ENCODE measurements at places on chromosomes 3 and 15.

- no peak for DNase-seq
Measured at GRCh38 chr3:14891135-14892132, 55.9 kb upstream of the NR2C2 start.

GRCh38 chr3:8519156-8519555 lies 17.5 kb downstream of the LMCD1 start:
- no peak for DNase-seq

DNA sequence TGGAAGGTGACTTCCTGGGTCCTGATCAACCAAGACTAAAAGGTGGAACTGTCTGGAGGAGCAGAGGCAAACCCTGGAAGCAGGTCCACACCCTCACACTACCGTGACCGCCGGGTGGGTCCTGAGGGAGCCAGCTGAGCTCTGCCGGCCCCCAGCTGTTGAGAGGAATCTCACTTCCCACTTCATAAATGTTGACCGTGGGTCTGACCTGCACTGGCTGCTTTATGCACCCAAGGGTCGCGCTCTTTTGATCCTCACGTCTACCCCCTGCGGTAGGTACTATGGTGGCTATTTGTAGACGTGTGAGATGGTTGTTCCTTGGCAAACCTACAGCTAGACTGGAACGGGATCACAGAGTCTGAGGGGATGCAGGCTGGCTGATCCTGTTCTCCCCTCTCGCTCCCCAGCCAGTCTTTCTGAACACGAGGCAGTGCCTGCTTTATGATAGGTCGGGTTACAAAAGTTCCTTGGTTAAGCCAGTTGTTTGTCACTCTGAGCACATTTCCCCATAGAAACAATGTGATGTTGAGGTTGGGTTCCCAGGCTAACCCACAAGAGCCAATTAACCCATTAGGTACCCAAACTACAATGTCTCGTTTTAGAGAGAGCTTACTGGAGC lies 113.0 kb upstream of the ETV5 start:
- DNase-seq = no peak

- no peak for DNase-seq
Measured at GRCh38 chr15:68310804-68311463, 33.4 kb downstream of the FEM1B start.

DNA sequence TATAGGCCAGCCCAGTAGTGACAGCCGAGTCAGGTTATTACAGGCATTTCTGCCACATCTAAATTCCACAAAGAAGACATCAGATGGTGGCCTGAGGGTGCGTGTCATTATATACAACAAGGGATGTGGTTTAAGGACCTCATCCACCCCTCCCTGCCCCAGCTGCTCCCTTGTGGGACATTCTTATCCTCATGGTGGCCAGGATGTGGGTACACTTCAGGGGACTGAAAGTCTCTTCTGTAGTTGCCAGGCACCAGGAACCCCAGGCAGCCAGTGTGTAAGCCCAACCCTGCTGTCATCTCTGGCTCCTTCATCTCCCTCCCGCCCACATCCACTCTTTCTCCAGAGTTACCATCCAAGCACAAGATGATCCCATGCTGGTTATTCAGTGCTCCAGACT lies 224.9 kb upstream of the TOPAZ1 start:
- DNase-seq = no peak

- no peak for DNase-seq
Measured at GRCh38 chr3:126205717-126206655, 25.6 kb upstream of the ALDH1L1 start.

DNA sequence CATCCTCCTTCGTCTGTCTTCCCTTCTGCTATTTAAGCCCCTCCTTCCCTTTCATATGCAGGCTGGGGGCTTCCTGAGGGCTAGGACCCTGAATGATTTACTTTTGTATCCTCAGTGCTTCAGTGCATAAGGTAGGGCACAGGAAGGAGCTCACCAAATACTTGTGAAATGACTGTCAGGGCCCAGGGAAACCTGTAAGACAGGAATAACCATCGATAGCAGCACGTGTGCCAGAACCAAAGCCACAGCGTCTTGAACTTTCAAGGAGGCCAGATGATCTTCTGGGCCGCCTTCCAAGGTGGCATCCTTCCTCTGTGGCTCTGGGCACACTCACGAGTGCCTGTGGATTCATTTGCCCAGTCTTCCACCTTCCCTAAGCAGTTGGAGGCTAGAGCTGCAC lies 3.9 kb downstream of the TMED3 start:
- DNase-seq = peak; percentile 23

GRCh38 chr3:46725621-46726314 lies 8.1 kb upstream of the PRSS50 start:
- DNase-seq = no peak

GRCh38 chr3:129708328-129708861 lies 101.9 kb upstream of the PLXND1 start:
- DNase-seq = no peak

- DNase-seq = no peak
Measured at GRCh38 chr3:25355998-25356397, 72.1 kb upstream of the RARB start.

DNA sequence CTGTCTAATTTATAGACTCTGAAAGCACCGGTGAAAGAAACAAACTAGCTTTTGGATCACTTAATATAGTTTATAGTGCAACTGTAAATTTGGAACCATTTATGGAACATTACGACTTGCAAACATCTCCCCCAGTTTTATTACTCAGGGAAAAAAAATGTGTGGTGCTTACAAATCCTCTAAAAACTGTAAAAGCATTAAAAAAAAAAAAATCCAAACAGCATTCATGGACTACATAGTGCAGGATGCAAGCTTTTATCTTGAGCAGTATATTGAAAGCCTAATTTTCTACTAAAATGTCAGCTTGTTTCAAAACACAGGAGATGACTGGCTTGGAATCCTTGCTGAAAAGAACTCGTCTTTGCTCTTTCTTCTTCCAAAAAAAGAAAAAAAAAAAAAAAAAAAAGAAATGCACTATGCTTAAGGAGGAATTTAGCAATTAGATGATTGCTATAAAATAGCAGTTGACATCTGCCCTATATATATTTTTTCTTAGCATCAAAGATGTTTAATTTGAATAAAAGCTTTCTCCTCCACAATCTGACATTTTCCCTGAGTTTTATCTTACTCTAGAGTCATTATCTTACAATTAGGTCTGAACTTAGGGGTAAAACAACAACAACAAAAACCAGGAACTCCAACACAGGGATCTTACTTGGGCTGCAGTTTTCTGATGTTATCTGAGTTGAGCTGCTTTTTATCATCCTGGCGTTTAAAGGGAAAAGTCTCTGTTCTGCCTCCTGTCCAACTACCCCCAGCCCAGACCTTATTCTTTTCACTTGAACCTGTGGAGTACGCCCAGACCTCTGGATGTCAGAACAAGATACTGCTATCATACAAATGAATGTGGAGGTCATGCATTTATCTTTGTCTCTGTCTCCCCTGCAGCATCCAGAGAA lies 62.6 kb upstream of the PDZRN3 start:
- no peak for DNase-seq

- no peak for DNase-seq
Measured at GRCh38 chr3:59163953-59164352, 114.1 kb upstream of the CFAP20DC start.

- DNase-seq = no peak
Measured at GRCh38 chr3:13200946-13201345, 127.7 kb upstream of the IQSEC1 start.

GRCh38 chr3:139715743-139716360 lies 38.1 kb upstream of the NMNAT3 start:
- no peak for DNase-seq

DNA sequence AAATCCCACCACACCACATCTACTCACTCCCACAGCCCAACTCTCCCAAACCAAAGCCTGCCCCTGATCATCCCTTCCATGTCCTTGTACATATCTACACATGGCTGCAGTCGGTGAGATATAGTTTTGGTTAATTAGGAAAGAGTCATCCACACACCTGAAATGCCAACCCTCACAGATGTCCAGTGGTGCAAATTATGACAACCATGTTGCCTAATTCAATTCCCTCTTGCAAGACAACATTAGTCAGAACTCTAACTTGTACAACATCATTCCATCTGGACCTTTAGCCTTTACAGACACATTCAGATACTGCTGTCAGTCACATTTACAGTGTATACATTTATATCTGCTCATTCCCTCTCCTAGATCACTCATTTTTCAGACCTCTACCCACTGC lies 41.2 kb downstream of the TUBGCP4 start:
- no peak for DNase-seq

DNA sequence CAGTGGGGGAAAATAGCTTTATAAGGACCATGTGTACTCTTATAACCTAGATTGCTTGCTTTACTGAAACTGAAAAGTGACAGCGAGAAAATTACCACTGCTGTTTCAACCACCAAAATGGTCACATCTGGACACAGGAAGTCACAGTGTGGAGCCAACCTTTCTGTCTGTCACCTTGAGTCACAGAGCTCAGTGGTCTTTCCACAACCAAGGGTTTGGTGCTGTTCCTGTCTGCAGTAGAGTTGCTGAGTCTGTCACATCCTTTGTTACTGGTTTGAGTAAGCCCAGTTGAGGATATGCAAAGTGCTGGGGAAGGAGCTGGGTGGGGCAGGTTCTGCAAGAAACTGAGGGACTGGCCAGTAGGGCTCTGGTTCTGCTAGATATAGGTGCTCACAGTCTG lies 139.1 kb upstream of the EIF1B start:
- DNase-seq = no peak

GRCh38 chr3:165544432-165544831 lies 292.8 kb downstream of the BCHE start:
- DNase-seq = no peak

- DNase-seq = no peak
Measured at GRCh38 chr3:148455098-148455497, 242.6 kb upstream of the AGTR1 start.

DNA sequence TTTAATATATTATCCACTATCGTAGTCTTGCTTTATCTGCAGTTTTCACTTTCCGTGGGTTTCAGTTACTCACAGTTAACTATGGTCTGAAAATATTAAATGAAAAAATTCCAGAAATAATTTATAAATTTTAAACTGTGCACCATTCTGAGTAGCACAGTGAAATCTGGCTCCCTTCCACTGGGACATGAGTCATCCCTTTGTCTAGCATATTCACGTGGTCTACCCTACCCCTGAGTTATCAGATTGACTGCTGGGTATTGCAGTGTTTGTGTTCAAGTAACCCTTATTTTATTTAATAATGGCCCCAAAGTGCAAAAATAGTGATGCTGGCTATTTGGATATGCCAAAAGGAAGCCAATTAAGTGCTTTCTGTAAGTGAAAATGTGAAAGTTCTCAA lies 539.5 kb upstream of the AGTR1 start:
- peak; percentile 62 for DNase-seq

DNA sequence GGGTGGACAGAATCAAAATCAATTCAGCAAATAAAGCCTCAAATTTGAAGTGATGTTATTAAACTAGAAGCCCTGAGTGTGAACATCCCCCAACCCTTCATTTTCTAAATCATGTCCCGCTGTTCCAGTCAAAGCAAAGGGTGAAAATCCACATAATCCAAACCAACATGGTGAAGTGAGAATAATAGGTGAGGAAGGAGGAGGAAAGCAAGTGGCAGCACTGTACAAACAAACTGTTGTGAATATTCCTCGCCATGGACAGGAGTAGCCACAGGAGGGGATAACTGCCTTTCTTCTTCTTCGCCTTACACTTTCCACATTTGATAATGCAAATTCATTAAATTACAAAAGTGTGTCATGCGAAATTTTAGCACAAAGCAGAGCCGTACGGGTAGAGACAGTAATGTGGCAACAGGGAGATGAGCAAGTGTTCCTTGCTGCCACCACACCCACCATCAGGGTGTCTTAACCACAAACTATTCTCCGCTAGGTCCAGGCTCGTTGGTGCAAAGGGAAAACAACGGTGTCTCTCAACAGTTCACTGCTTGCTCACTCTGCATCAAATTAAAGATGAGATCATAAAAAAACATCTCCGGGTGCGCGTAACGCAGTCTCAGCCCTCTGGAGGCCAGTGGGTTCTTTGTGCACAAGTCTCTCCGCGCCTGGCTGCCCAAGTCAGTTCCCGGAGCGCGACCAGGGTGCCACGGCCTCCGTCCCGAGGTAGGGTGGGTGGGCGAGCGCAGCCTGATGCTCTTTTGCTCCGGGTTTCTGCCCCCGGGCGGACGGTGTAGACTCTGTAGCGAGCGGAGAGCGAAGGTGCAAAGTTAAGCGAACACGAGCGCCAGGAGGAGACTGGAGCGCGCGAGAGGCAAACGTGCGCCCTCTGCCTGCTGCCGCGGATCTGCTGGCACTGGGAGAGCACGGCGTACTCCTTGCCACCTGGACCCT lies 6.7 kb downstream of the EPHA3 start:
- peak; percentile 5 for DNase-seq

- no peak for DNase-seq
Measured at GRCh38 chr3:183824761-183825455, 469 bp downstream of the MAP6D1 start.

GRCh38 chr3:128895843-128896697 lies 16.6 kb downstream of the ACAD9 start:
- no peak for DNase-seq

DNA sequence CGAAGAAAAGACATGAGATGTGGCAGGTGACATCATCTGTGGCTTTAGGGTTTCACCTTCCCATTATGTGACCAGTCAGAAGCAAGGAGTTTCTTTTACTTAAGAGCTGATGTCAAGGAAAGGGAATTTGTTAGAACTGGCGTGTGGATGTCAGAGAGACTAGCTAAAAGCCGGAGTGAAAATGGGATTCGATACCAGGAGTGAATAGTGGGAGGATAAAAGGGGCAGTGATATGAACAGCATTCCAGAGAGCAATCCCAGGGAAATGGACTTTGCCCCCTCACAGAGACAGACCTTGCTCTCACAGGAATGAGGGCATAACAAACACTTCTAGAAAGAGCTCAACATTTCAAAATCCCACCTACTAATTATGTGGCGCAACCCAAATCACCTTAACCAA lies 5.9 kb upstream of the FMN1 start:
- peak; percentile 64 for DNase-seq

- no peak for DNase-seq
Measured at GRCh38 chr3:25580534-25580933, 84.2 kb downstream of the TOP2B start.

- DNase-seq = no peak
Measured at GRCh38 chr15:68187559-68187958, 17.6 kb downstream of the CALML4 start.

GRCh38 chr3:108677811-108678210 lies 79.4 kb downstream of the RETNLB start:
- DNase-seq = no peak

DNA sequence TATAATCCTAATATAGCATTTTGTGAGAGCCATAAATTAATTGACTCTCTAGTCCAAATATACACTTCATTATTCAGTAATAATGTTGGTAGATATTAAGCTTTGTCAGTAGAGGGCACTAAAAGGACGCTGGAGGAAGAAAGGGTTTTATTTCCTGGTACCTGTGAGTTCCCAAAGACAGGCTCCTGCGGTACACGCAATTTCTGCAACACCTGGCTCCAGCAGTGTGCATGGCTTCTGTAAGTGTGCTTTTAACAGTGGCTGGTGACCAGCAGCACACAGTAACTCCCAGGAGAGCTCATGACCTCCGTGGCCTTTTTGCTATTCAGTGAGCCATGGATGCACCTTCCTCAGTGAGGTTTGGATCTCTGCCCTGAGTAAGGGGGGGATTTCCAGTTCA lies 338.3 kb upstream of the ZNF385D start:
- peak; percentile 59 for DNase-seq

DNA sequence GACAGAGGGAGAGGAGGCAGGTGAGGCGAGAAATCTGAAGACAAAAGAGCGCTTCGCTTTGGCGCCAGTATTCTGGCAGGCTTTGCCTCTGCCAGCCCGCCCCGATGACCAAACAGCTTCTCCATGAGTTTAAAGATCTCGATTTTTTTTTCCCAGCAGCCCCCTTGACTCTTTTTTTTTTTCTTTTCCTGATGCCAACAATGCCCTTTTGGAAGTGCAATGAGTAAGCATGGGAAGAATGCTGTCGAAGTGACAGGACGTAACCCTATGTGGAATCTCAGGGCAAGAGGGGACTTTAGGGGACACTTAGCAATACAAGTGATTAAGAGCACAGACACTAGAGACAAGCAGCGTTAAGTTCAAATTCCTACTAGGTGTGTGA lies 211.7 kb downstream of the FGF12 start:
- DNase-seq = no peak
